ENCODE measurements at places on chromosomes 2 and 18.

GRCh38 chr2:214934006-214934405, 124.5 kb upstream of the BARD1 start:
- DNase-seq, result no peak

- DNase-seq, result no peak
These were observed 214.2 kb upstream of the ACVR2A start for GRCh38 chr2:147630585-147630984.

GRCh38 chr18:58252166-58252565, 208.1 kb downstream of the NEDD4L start:
- DNase-seq, result no peak

DNA sequence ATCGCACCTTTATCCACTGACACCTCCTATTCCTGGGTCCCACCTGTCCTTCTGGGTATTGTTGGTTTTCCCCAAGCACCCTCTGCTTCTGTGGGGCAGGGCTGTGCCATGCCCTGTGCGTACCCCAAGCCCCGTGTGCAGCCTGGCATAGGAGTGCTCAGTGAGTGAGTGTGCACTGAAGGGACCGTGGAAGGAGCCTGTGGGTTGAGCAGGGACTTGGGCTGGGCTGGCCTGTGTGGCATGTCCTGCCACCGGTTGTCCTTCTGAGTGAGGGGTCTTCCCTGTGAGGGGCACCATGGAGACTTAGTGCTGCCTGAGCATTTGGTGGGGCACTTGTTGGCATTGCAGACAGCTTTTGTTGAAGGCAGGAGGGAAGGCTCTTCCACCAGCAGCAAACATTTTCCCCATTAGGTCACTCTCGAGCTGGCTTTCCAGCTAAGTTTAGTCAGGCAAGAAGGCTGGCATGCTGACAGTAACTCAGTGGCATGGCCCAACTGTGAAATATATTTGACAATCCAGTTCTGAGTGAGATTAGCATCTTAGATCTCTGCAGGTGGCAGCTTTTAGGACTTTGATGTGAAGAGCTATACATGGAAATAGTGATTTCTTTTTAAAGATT, 64.7 kb downstream of the LPIN1 start:
- DNase-seq, result no peak

GRCh38 chr2:236026841-236027240, 141.3 kb downstream of the GBX2 start:
- no peak for DNase-seq

GRCh38 chr2:207300817-207301216, 135.1 kb upstream of the KLF7 start:
- DNase-seq, result no peak

- no peak for DNase-seq
These were observed 136.9 kb downstream of the HDAC4 start for GRCh38 chr2:239263669-239264491.

DNA sequence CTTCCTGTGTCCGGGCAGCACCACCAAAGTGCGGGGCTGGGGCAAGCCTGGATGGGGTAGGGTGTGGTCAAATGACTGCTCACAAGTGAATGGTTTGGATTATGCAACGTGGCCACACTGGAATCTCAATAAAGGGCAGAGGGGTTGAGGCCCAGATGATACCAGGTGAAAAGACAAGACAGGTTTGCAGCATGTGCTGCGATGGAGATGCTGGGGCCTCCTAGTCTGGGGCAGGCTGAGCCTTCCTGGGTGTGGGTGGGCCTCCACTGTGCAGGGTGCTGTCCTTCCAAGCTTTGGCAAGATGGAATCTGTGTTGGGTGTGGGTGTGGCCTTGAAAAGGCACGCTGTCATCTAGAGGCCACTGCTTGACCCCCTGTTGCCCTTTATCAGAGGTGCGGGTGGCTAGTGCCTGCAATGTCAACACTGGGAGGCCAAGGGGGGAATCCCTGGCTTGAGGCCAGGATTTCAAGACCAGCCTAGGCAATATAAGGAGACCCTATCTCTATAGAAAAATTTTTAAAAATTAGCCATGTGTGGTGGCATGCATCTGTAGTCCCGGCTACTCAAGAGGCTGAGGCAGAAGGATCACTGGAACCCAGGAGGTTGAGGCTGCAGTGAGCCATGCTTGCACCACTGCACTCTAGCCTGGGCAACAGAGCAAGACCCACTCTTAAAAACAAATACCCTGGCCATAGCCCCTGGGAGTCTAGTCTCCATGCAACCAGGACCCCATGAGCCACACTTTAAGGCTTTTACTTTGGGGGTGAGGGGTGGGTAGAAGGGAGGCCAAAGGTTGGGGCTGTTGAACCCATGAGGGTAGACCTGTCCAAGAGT, 13.8 kb downstream of the RRM2 start:
- no peak for DNase-seq

- DNase-seq, result no peak
These were observed 47.2 kb downstream of the DOK6 start for GRCh38 chr18:69447886-69448285.

DNA sequence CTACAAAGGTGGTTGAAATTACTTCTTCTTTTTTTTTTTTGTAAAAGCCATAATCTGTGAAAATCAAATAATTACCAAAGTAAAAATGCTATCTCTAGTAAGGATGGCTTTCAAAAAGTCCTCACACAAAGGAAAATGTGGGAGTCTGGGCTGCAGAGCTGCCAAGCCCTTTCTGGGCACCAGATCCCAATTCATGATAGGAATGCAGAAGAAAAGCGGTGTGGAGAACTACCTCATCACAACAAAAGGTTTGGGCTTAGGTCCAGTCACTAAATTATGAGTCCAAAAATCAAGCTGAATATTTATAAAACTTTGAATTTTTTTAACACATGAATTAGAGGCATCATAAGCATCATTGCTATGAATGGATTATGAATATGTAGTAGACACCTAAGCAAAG, 30.8 kb upstream of the EPHA4 start:
- no peak for DNase-seq

DNA sequence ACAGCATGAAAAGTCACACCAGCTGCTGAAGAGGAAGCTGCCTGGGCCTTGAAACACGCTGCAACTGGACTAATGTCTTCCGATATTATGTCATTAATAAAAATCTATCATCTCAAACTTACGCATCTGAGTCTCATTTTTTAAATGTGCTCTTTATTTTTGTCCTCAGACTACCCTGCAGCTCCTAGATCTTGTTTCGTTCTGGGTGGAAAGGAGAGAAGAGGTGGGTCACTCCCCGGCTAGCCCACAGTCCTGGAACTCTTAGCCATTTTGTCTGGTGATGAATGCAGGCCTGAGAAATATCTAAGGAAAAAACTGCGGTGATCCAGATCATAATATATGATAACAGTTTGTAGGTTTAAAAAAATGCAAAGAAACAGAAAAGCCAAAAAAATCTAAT, 73.3 kb downstream of the TXNL1 start:
- no peak for DNase-seq

GRCh38 chr2:183543731-183544130, 419.5 kb downstream of the NUP35 start:
- no peak for DNase-seq

DNA sequence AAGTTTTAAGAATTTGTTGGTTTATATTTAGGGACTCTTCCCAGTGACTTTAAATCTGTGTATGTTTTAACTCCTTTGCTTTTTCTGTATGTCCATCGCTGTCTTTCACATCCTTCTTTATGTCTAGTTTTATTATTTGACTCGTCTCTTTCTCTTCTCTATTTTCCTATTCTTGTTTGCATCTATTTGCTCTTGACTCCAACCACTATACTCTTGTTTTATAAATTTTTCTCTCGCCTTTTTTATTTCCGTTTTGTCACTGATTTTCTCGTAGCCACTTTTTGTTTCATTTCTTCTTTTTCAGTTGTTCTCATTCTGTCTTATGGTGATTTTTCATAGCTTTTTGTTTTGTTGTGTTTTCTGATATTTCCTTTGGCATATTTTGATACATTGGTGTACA, 170.5 kb upstream of the NETO1 start:
- no peak for DNase-seq

GRCh38 chr2:127158614-127159290, 51.8 kb upstream of the BIN1 start:
- no peak for DNase-seq

DNA sequence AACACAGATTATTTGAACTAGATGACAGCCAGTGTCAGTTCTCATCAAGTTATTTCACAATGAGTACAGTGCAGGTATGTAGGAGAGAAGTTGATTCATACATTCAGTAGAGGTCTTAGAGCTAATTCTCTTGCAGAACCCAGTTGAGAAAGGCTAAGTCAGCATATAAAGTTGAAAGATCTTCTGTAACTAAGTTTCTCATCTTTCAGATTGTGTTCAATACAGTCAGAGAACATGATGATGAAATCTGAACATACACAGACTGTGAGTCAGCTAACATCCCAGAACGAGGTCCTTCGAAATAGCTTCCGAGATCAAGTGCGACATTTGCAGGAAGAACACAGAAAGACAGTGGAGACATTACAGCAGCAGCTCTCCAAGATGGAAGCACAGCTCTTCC, 41.9 kb upstream of the LIMS1 start:
- no peak for DNase-seq
